Endodermal cell (in vitro differentiated cells): ENCODE measurements at places on chromosomes 1 and 21. TPM values are rescaled to one million over a fixed set of nuclear protein-coding genes. Genes with fewer than 3 reads are reported as not detected.

COL9A2 gene
- 216 and 295 TPM in 2 replicates for total RNA-seq

- H3K36me3 ChIP-seq = peaks cover 47% of the 10 kb centered on the region
- DNase-seq = no peak
- no peaks in the 10 kb centered on the region for H3K4me1 ChIP-seq
- H3K27me3 ChIP-seq = no peaks in the 10 kb centered on the region
- H3K4me3 ChIP-seq = no peak overlapping the region
- H3K27ac ChIP-seq = no peak overlapping the region
Measured at GRCh38 chr1:40226192-40226591, 21.5 kb upstream of the TMCO2 start.

GRCh38 chr1:176682830-176683535 is 220.0 kb downstream of the PAPPA2 start:
- no peaks in the 10 kb centered on the region for H3K4me1 ChIP-seq
- no peaks in the 10 kb centered on the region for H3K36me3 ChIP-seq
- no peak for DNase-seq
- no peak overlapping the region for H3K4me3 ChIP-seq

HFM1 gene
- 2.1 to 4.6 TPM (median 3.7 TPM) in 3 replicates for total RNA-seq

DNA sequence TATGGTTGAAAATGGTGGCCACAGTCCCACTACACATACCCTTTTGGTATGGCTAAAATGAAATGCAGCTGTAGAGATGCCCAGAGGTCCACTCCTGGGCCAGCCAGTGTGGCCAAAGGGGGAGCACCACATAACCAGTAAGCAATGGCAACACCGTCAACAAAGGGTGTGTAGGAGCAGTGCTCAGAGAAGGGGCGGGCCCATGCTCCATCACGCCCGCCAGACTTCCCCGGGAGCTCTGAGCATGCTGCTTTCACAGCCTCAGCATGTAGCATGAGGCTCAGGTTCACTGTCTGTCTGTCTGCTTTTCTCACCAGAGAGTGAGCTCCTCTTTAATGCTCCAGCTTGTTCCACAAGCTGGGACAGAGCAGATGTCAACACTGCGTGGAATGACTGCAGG is 537.6 kb downstream of the MATN1 start:
- peak; percentile 44 for DNase-seq
- no peaks in the 10 kb centered on the region for H3K36me3 ChIP-seq
- H3K4me3 ChIP-seq = no peak overlapping the region
- H3K27me3 ChIP-seq = no peaks in the 10 kb centered on the region
- no peak overlapping the region for H3K27ac ChIP-seq
